ENCODE measurements at places on chromosomes 5 and 9.

DNA sequence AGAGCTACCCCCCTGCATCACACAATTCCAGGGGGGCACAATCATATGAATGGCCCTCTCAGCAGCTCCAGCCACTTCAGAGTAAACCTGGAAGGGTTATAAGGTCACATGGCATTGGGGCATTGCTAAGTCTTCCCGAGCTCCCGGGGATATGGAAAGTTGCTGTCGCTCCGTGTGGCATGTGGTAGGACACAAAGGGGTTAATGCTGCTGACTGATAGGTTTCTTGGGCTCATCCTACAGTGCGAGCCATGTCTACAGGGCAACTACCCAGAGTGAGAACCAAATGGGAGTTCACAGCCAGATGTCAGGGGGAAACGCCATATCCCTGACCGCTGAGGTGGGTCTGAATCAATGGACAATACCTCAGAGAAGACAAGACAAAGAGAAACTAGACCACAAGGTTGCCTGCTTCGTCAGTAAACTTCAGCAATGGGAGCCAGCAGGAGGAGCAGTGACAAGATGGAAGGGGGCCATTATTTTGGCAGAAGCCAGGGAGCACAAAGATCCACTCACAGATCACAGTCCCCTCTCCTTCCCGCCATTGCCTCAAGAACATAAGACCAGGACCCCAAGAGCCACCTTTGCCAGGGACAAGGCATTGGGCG is 52.4 kb upstream of the SHISAL2B start:
- DNase-seq: no peak

- DNase-seq: no peak
Observed at GRCh38 chr9:37466037-37466709, 923 bp upstream of the ZBTB5 start.

GRCh38 chr9:122930541-122931225 is 629 bp downstream of the ZBTB26 start:
- no peak for DNase-seq

- DNase-seq: no peak
Observed at GRCh38 chr5:174159327-174160114, 114.0 kb downstream of the NSG2 start.

- no peak for DNase-seq
Observed at GRCh38 chr9:7974335-7974960, 174.9 kb upstream of the DMAC1 start.

GRCh38 chr5:6497262-6497661 is 48.6 kb downstream of the UBE2QL1 start:
- no peak for DNase-seq

DNA sequence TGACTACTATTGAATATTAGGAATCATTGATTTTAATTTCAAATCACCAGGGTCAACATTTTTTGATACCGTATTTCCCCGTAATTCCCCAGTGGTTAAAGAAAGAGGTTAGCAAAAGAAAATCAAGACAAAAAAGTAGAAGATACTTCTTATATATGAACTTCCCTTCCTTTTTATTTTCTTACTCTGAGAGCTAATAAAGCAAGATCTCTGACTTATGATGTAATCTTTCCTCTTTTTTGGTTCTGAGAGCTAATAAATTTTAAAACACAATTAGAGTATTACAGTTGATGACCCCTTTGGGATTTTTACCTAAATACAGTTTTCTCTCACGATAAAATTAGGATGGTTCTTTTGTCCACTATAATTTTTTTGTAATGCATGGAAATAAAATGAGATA is 9.2 kb upstream of the FYB1 start:
- no peak for DNase-seq

DNA sequence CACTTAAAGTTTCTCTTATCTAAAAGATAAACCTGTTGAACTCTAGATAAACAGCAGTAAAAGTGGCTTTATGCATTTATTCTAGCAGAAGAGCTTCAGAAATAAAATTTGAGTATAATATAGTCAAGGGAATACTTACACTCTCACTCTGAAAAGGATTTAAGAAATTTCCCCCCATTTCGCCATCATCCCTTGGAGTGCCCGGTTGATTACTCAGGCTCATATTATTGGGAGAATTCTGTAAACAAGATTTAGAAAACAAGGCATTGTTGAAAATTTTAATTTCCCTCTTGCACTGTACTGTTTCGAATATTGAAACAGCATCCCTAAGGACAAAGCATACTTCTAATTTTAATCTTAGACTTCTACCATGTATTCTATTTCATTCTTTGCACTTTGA is 34.5 kb upstream of the ACOT12 start:
- no peak for DNase-seq

DNA sequence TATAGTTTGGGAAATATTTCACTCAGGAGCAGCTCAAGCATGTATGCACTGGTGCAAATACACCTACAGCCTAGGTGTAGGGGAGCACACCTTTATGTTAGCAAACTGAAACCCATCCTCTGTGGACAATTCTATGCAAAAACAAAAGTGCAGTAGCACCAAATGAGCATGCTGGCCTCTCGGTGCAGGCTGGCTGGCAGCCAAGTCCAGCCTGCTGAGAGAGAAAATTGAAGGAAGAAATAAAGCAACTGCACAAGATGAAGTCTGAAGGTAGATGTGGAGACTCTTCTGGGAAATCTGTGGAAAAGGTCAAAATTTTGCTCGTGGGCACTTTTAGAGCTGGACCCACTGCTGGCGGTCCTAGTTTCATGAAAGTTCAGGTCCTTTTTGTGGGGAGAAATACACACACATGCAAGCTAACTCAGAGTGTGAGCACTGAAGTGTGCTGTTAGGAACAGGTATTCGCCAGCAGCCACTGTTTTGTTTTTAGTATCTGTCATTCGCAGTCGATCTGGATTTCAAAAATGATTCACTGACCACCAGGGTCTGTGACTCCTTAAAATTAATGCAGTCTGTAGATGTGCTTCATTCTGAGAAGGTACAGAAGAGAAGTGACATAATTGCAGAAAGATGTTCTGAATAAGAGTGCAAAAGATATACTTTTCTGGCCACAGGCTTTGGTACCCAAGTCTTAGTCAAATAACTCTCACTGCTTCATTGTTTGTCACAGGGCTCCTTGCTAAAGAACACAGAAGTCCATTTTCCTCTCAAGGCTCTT is 281.7 kb downstream of the PARP8 start:
- no peak for DNase-seq

DNA sequence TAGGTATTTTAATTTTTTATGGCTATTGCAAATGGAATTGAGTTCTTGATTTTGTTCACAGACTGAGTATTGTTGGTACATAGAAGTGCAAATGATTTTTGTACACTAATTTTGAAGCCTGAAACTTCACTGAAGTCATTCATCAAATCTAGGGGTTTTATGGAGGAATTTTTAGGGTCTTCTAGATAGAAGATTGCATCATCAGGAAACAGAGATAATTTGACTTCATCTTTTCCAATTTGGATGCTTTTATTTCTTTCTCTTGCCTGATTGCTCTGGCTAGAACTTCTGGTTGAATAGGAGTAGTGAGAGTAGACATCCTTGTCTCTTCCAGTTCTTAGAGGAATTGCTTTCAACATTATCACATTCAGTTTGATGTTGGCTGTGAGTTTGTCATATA is 58.2 kb upstream of the SNCAIP start:
- DNase-seq: no peak

DNA sequence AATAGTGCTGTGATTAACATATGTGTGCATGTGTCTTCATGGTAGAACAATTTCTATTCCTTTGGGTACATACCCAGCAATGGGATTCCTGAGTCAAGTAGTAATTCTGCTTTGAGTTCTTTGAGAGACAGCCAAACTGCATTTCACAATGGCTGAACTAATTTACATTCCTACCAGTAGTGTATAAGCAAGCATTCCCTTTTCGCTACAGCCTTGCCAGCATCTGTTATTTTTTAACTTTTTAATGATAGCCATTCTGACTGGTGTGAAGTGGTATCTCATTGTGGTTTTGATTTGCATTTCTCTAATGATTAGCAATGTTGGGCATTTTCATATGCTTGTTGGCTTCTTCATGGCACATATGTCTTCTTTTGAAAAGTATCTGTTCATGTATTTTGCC is 308.5 kb downstream of the ARRDC3 start:
- no peak for DNase-seq

GRCh38 chr5:143376195-143376779 is 27.2 kb downstream of the NR3C1 start:
- DNase-seq: no peak
